ENCODE measurements at places on chromosomes 5 and 9. TPM values are rescaled to one million over a fixed set of nuclear protein-coding genes. Genes with fewer than 3 reads are reported as not detected.

- DNase-seq, result peak; percentile 17
Measured at GRCh38 chr5:77129391-77129990, 42.4 kb upstream of the ZBED3 start.

- DNase-seq, result no peak
Measured at GRCh38 chr5:175519006-175519405, 40.6 kb downstream of the SFXN1 start.

DNA sequence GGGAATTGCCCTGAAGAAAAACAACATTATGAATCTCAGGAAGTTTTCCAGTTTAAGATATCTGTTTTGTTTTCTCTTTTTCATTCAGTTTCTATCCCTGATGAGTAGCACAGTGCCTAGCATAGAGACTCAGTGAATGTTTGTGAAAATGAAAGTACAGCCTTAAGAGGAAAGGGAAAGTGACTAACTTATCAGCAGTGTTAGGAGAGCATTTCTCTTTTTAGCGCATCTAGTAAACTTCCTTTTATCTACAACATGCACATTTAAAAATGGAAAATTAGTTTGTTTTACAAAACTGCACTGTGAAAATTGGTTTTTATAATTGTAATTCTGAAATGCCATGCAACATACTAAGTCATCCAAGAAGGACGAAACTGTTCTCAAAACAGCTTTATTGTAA lies 110.8 kb downstream of the SMARCA2 start:
- no peak for DNase-seq

The GRM6 gene
- total RNA-seq, result not detected

The TMEM252 gene
- total RNA-seq, result not detected

All from tongue (tissue), 3 donors.